ENCODE measurements at places on chromosomes 1 and 21.
A peak's percentile ranks its signal among the peaks of the same experiment; 100 is the strongest.

DNA sequence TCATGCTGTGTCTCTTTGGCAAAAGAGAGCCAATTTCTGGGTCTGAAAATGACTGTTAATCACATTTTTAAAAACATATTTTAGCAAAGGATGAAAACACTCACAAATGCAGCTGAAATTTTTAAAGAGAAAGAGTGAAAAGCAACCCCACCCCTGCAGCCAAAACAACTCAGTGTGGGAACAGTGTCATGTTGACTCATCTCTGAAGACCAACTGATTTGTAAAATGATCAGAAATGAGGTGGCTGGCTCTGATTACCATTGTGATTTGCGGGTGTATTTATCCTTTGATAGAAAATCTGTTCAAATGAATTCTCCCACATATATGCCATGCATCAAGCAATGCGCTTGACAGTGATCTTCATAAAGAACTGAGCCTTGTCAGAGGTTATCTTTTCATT lies 287.0 kb upstream of the ESRRG start:
- DNase-seq: no peak

DNA sequence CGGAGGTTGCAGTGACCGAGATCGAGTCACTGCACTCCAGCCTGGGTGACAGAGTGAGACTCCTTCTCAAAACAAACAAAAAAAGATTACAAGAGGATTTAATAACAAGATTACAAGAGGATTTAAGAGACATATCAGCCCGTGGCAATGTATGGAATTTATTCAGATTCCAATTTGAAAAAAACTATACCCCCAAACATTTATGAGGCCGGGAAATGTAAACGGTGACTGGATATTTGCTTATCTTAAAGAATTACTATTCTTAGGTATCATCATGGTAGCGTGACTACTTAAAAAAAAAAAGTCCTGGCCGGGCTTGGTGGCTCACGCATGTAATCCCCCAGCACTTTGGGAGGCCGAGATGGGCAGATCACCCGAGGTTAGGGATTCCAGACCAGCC lies 21.2 kb upstream of the ELK4 start:
- no peak for DNase-seq

- DNase-seq: no peak
Measured at GRCh38 chr1:218536296-218536986, 191.3 kb downstream of the TGFB2 start.

GRCh38 chr1:184486761-184487445 lies 100.1 kb downstream of the C1orf21 start:
- no peak for DNase-seq

- no peak for DNase-seq
Measured at GRCh38 chr1:160148121-160148520, 3.3 kb upstream of the ATP1A4 start.

- peak; percentile 6 for DNase-seq
Measured at GRCh38 chr1:7339953-7340352, 431.1 kb upstream of the VAMP3 start.

GRCh38 chr1:40042341-40042740 lies 1.8 kb downstream of the CAP1 start:
- DNase-seq: no peak

GRCh38 chr1:240794046-240794843 lies 182.3 kb upstream of the GREM2 start:
- no peak for DNase-seq

DNA sequence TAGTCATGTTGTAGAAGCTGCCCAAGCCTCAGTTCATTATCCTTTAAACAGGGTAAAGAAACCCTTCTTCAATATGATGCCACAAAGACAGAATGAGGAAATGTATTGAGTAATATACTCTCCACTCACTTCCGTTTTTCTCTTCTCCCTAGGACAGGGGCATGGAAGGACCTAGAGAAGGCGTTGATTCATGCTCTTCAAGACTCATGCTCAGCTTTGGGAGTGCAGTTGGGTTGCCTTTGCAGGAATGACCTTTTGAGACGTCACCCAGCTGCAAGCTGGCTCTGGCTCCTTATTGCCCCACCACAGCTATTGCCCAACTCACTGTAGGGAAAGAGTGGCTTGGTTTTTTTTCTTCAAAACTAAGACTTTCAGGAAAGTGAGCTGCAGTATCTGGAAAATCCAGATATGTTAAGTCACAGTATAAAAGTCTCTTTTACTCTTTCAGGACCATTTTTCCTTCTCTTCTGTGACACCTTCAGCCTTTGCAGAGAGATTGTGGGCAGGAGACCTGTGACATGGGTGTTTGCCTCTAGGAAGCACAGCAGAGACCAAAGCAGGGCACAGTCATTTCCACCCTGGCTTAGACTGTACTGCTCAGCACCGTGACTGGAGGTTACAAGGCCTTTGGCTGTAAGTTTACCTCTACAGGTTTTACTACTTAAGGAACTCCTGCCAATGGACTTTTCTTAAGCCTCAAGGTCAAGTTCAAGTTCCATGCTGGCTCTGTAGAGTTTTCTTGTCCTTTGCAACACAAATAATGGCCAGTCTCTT lies 39.5 kb downstream of the XCL2 start:
- DNase-seq: no peak

DNA sequence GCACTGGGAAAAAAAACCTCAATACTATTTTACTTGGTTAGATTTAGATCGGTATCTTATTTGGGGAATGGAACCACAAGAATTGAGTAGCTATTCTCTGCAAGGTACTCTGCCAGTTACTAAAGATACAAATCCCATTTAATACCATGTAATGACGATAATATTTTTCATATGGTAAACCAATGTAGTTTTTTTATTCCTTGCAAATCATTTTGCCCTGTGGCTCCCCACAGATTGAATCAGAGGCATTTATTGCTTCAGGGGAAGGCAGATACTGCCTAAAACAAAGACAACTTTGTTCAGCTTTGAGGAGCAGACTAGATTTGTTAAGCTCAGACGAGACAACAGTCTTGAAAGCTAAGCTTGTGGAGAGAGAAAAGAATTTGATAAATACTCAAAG lies 226.7 kb upstream of the RUNX1 start:
- no peak for DNase-seq

GRCh38 chr1:2350911-2351655 lies 40.3 kb downstream of the MORN1 start:
- no peak for DNase-seq

- no peak for DNase-seq
Measured at GRCh38 chr1:98733782-98734112, 72.2 kb downstream of the SNX7 start.

- DNase-seq: no peak
Measured at GRCh38 chr1:119795261-119796200, 15.7 kb downstream of the REG4 start.

DNA sequence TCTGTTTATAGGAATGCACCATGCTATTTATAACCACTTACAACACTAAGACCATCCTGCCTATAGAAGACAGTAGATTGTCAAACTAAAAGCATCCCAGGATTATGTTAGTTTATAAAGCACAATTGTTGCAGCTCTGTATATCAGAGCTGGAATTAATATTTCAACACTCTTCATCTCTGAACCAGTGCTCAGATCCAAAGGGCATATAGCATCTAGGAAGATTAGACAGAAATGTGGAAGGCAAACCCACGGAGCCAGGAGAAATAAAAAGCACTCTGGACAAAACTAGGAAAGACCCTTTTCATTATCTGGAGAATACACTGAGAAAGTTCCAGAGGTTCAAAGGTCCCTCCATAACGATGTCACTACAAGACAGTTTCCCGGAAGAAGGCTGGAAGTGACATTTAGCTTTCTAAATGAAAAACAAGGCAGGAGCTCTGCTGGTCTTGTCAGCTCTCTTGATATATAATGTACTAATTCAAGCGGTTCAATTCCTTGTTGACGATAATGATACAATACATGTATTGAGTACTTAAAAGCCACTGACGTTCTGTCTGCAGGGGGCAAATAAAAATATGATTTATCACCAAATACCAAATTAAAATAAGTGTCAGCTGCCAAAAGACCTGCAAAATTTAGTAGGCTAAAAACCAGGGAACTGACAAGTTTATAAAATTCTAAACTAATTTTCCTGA lies 91.8 kb upstream of the BCL10 start:
- no peak for DNase-seq

- no peak for DNase-seq
Measured at GRCh38 chr21:42841156-42841915, 38.0 kb downstream of the WDR4 start.

DNA sequence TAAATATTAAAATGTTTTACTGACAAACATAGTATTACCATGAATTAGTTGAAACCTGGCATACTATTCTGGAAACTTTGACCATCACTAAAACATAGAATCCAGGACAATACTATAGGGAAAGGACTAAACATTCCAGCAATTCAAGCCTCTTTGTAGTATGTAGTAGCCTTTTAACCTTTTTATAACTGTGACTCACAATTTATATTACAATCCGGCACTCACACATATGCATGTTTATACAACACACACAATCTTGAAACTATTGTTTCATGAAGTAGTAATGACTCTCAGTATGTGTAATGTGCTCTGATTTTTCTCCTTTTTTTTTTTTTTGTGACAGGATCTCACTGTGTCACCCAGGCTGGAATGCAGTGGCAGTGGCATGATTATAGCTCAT lies 64.3 kb downstream of the ANKRD13C start:
- no peak for DNase-seq

DNA sequence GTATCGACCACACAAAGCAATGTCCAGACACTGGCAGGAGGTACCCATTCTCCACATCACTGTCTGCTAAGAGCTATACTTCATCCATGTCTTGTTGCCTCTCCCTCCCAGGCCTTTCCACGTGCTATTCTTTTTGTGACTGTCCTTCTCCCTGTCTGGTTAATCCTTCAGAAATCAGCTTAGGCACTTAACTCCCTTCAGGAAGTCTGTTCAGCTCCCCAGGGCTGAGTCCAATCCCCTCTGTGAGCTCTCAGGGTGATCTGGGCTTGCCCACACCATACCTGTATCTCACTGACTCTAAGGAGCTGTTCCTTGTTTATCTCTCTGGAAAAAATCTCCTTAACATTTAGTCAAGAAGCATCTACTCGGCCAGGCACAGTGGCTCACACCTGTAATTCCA lies 69.4 kb downstream of the NID1 start:
- DNase-seq: no peak

- no peak for DNase-seq
Measured at GRCh38 chr21:24896735-24897124, 710.6 kb downstream of the MRPL39 start.

GRCh38 chr1:93475681-93476080 lies 27.8 kb downstream of the FNBP1L start:
- DNase-seq: no peak

GRCh38 chr1:97603776-97604175 lies 317.1 kb downstream of the DPYD start:
- no peak for DNase-seq

DNA sequence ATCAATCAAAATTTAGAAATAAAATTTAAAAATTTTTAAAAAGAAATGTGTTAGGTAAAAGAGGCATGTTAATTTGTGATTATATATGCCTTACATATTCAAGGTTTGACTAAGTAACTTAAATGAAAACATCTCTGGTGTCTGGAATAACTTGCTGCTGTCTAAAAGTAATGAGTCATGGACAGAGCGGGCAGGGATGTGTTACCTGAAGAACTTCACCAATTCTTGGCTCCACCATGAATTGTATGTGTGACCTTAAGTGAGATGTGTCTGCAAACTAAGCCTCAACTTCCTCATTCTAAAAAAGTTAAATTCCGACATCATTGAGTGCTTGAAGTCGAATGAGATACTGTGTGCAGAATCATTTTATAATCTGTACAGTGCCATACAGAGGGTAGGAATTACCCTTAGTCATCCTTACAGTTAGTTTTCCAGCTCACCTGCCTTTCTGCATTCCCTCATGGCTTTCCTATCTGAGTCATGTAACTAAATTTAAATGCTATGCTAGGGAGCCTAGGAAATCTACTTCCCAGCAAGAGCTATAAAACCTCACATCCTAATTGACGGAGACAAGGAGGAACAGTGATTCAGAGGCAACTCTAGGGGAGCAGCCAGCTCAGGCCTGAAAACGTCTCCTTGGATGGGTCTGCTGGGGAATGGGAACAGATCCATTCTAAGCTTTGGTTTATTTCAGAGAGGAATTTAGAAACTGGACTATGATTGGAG lies 100.7 kb upstream of the TSPAN2 start:
- no peak for DNase-seq

DNA sequence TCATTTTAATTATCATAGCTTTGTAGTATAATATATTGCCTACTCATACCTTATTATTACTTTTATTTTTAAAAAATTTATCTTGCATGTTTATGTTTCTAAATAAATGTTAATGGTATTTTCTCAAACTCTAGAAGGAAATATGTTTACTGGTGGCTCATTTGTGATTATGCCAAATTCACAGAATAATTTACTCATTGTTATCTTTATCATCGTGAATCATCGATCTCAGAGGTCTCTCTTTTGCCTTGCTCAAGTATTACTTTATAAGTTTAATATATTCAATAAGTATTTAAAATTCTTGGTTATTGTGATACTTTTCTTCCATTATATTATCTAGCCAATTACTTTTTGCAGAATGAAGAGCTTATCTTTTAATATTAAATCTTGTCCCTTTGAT lies 836.7 kb upstream of the ADAMTS5 start:
- DNase-seq: no peak

DNA sequence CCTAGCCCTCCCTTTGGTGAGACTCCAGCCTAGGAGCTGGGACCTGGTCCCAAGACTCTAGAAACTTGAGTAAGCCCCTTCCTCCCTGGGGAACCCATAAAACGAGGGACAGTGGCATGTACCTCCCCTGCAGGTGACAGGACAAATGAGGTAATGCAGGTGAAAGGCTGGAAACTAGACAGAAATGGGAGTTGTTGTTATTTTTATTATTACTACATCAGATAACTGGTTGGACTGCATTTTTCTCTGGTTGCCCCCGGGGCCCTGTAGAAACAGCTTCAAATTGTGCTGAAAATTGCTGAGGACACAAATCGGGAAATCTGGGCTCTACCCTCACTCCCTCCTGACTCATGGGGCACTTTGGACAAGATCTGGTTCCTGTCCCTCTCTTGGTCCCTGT lies 132.3 kb upstream of the WNT4 start:
- no peak for DNase-seq

DNA sequence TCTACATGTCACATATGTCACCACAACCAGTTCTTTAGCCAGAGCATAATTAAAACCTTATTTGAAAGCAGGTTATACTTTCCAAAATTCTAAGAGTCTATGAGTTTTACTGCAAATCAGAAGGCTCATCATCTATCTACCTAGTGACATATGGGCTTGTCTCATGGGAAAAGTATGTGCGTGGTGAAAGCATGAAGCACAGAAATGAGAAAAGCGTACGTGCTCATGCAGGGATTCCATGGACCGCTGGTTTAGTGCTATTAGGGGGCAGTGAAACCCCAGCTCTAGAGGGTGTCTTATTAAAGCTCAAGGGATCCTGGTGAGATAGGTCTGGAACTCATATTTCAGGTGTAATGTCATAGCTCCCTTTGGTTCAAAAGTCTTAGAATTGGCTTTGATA lies 50.2 kb downstream of the FAM163A start:
- no peak for DNase-seq

- no peak for DNase-seq
Measured at GRCh38 chr21:31489014-31489413, 145.0 kb upstream of the TIAM1 start.

DNA sequence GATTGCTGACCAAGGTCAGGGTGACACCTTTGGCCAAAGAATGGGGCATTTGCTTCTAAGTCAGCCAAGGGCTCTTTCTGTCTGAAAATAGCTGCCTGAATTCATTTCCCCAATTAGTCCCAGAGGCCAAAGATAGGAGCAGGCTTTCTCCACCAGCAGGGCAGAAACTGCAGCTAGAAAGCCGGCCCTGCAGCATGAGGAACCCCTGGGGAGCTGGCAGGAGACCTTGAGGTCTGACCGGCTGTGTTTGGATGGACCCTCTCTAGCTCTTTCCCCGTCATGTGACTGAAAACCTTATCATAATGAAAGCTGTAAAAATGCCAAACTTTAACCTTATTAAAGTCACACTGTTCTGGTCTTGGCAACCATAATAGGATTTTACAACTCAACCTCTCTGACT lies 93.4 kb downstream of the CD58 start:
- DNase-seq: no peak
